Neuronal stem cell (in vitro differentiated cells): ENCODE measurements at places on chromosomes 11 and 22.

- DNase-seq, result peak; percentile 32
These were observed at the start of gene PLEKHA7 for GRCh38 chr11:17014321-17014832. PLEKHA7 (minus strand) TSS chr11:17014414; CDS start chr11:17014401, 13 bp downstream.

DNA sequence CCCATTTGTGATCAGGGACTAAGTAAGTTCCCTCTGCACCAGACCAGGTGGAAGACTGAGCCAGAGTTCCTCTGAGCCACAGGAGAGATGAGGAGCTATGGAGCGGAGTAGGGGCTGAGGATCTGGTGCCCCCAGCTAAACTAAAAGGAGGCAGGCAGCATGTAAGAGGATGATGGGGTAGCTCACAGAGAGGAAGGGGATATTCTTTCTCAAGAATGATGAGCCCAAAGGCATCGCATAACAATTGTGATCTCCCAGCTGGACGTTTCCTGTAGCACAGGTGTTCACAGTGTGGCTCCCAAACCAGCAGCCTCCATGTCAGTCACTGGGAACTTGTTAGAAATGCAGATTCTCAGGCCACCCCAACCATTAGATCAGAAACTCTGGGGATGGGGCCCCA, 24.4 kb downstream of the ADAMTS8 start:
- no peak for DNase-seq

- DNase-seq, result no peak
These were observed 103.1 kb downstream of the SNX19 start for GRCh38 chr11:130813196-130813595.

- no peak for DNase-seq
These were observed 142.6 kb upstream of the BLID start for GRCh38 chr11:122258446-122259194.

- DNase-seq, result no peak
These were observed 34.4 kb upstream of the HEPHL1 start for GRCh38 chr11:93986716-93987115.

DNA sequence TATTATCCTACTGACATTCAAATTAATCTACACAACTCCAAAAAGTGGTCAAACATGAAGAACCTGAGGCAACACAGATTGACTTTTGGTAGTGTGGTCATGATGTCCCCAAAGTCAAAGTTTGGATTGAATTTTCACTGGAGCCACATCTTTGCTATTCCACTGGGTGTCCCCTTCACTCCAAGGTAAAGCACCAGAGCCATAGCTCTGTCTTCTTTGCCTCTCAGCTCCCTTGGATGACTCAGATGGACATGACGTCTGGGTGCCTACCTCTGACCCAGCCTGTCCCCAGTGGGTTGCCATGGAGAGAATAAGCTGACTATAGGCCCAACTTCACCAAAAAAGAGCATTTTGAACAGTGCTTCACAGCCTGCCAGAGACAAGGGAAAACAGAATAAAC, 57.4 kb upstream of the ARHGAP42 start:
- DNase-seq, result no peak

GRCh38 chr11:95412074-95412473, 181.1 kb upstream of the SESN3 start:
- DNase-seq, result no peak

- DNase-seq, result peak; percentile 58
These were observed 237.4 kb downstream of the TTC28 start for GRCh38 chr22:28442264-28442710.

- peak; percentile 31 for DNase-seq
These were observed 271.7 kb upstream of the ANO5 start for GRCh38 chr11:21921151-21921550.

GRCh38 chr22:40176921-40177737, 596 bp upstream of the TNRC6B start:
- no peak for DNase-seq

DNA sequence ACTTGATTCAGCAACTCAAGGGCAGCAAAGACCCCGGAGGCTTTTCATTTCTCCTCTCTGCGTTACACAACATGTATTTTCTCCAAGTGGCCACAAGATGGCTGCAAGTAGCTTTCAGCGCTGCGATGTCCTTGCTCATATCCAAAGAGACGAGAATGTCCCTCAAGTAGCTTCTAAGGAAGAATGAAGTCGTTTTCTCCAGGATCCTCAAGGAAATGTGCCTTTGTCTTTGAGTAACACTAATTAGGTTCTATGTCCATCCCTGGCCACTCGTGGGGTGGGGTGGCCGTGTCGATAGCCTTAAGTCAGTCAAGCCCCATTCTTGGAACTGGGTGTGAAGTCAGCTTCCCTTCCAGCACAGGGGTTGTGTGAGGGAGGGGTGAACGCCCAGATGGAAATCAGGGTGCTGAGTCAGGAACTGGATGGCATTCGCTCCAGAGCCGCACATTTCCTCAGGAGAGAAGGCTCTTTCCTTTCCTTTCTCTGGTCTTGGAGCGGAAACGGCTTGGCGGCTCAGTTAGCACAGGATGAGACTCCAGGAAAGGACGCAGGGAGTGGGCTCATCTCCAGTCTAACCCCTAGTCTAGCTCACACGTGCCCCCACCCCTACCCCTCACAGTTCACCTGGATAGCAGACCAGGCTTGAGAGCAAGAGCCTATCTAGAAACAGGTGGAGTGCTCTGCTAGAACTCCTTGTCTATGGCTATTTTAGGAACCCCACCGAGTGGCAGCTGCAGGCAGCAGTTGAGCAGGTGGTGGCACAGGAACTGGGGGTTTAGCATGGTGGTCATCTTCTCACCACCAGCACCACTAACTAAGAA, 44.3 kb downstream of the NNMT start:
- peak; percentile 45 for DNase-seq
